ENCODE measurements at places on chromosomes 12 and 14.

GRCh38 chr12:89348894-89349699 is 3.2 kb downstream of the DUSP6 start:
- DNase-seq = no peak

DNA sequence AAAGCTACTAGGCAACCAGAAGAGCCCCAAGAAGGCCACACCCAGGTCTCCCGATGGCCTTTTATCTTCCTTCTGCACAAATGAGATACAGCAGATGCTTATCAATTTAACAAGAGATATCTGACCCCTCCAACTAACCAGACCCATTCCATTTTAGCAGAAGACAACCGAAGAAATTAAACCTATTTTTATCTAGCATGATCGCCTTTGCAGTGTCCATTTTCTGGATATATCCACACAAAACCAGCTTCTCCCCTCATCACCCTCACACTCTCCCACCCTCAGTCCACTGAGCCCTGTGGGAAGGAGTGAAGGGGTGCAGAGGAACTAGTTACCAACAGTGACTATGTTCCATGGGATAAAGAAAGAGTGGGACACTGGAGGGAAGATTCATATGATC is 20.9 kb upstream of the DHRS4 start:
- DNase-seq = no peak

- DNase-seq = no peak
Observed at GRCh38 chr14:63543826-63544406, 739 bp upstream of the PPP2R5E start.

GRCh38 chr14:97120611-97121031 is 323.4 kb downstream of the VRK1 start:
- DNase-seq = peak; percentile 15
